ENCODE measurements at places on chromosomes 5 and 9.

- H3K4me3 ChIP-seq: peak overlapping the region; percentile 77
- H3K27me3 ChIP-seq: peaks cover 86% of the 10 kb centered on the region
- peak overlapping the region; percentile 12 for H3K27ac ChIP-seq
- H3K36me3 ChIP-seq: no peaks in the 10 kb centered on the region
Observed at GRCh38 chr5:111072949-111073682, 1.6 kb downstream of the TSLP start.

GRCh38 chr9:27499451-27499850 is 24.6 kb upstream of the IFNK start:
- peaks cover 5% of the 10 kb centered on the region for H3K36me3 ChIP-seq
- H3K4me1 ChIP-seq: peaks cover 1% of the 10 kb centered on the region

- peaks cover 10% of the 10 kb centered on the region for H3K36me3 ChIP-seq
- H3K4me3 ChIP-seq: no peak overlapping the region
- H3K4me1 ChIP-seq: no peaks in the 10 kb centered on the region
- H3K27ac ChIP-seq: no peak overlapping the region
- no peaks in the 10 kb centered on the region for H3K27me3 ChIP-seq
Observed at GRCh38 chr9:32413424-32413823, 29.0 kb downstream of the ACO1 start.

GRCh38 chr5:168612996-168613395 is 33.8 kb upstream of the PANK3 start:
- peaks cover 4% of the 10 kb centered on the region for H3K4me1 ChIP-seq
- DNase-seq: no peak
- no peak overlapping the region for H3K4me3 ChIP-seq

DNA sequence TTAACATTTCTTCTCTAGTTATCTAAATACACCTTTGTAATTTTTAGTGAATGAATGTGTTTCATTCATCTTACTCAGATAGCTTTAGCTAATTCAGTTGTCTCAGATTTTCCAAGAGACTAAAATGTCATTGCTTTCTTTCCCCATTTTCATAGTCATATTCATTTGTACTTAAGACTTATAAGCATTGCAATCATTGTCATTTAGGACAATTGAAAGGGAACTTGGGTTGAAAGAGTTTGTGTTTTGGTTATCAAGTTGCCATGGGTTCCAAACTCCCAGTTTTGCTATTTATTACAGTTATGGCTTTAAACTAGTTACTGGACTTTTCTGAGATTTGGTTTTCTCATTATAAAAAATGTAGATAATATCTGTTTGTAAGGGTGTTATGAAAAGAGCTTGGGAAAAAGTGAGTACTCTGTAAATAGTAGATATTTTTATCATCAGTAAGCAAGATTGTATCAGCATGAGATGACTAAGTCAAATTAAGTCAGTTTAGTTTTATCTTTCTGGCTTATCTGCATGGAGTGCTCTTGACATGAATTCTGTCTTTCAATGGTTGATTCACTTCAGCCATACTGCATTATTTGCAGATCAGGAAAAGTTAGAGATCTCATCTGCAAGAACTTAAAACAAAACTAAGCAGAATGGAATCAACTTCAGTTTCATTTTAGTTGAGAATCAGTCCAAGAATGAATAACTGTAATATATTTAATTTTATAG is 107.5 kb downstream of the PBX3 start:
- H3K36me3 ChIP-seq: no peaks in the 10 kb centered on the region
- peaks cover 13% of the 10 kb centered on the region for H3K4me1 ChIP-seq
- no peaks in the 10 kb centered on the region for H3K27me3 ChIP-seq
- H3K27ac ChIP-seq: no peak overlapping the region
- H3K4me3 ChIP-seq: no peak overlapping the region

GRCh38 chr5:92455011-92455410 is 1071.9 kb upstream of the ARRDC3 start:
- no peak for DNase-seq
- no peak overlapping the region for H3K4me3 ChIP-seq
- H3K27me3 ChIP-seq: no peaks in the 10 kb centered on the region
- no peak overlapping the region for H3K27ac ChIP-seq
- no peaks in the 10 kb centered on the region for H3K36me3 ChIP-seq

GRCh38 chr9:91516081-91516480 is 92.4 kb upstream of the NFIL3 start:
- H3K27ac ChIP-seq: no peak overlapping the region
- no peak for DNase-seq

GRCh38 chr9:14895806-14896205 is 14.4 kb downstream of the FREM1 start:
- H3K27me3 ChIP-seq: no peaks in the 10 kb centered on the region
- H3K36me3 ChIP-seq: peaks cover 1% of the 10 kb centered on the region
- H3K4me3 ChIP-seq: no peak overlapping the region

DNA sequence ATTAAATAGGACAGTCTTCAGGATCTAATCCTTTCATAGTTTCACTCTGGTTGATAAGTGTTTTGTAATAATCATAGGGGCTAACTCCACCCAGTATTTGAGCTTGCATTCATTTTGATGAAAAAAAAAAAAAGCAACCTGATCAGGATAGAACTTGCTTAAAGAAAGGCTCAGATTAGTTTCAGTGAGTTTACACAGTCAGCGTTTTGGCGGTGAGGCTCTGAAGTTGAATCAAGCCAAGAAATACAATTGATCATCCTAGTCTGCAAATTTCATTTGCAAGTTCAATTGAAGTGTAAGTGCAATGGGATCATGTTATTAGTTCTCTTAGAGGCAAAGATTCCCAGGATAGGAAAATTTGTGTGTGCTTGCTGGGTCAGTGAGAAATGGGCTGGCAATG is 159.7 kb upstream of the ELL2 start:
- H3K4me1 ChIP-seq: peaks cover 68% of the 10 kb centered on the region
- DNase-seq: no peak
- peak overlapping the region; percentile 57 for H3K27ac ChIP-seq
- no peaks in the 10 kb centered on the region for H3K36me3 ChIP-seq

DNA sequence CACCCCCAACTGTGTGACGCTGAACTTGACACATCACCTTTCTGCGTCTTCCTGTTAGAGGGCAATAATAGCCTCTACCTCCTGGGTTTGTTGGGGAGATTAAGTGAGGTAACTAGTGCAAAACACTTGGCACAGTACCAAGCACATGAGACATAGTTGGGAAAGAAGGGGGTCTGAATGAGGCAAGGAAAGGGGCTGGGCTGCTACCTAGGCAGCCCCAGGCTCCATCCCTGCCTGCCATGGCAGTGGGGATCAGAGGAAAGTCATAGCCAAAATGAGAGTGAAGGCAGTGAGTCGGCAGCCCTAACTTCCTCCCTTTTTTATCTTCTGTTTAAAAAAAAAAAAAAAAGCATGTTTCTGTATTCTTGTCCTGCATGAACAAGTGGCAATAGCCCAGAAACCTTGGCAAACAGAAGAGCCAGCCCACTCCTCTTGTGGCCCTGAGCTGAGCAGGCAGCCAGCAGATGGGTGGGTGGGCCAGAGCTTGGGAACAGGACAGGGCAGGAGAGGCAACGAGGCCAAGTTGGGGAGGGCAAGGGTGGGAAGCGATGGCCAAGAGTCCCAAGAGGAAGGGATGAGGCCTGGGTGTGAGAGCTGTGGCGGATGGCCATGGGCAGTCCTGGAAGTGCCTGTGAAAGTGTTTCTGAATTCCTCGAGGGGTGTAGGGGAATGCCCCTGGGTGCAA is 11.4 kb downstream of the CAMK2A start:
- H3K27me3 ChIP-seq: peaks cover 41% of the 10 kb centered on the region
- no peaks in the 10 kb centered on the region for H3K36me3 ChIP-seq
- no peaks in the 10 kb centered on the region for H3K4me1 ChIP-seq

DNA sequence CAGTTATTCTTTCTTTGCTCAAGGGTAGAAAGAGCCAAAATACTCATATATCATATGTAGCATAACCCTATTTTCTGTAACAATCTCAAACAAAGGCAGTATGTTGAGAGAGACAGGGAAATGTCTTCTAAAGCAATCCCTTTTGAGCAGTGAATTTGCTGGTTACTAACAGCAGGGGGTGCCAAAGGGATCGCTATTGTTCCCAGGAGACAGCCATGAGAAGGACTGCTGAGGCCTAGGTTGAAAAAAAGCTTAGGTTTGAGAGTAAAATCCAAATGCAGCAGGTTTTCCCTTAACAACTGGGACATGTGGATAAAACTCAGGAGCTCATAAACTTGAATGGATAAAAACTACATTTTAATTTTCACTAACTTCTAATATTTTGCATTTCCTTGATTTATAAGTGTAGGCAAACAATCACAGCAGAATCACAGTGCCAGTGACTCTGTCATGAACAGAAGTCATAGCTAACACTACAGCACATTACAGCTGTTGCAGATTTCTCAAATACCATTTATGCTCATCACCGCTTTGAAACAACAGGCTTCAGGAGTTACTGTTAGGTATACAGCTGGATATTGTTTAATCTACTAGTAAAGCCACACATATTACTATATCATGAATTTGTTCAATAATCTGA is 148.4 kb downstream of the MAPKAP1 start:
- H3K4me1 ChIP-seq: no peaks in the 10 kb centered on the region
- no peaks in the 10 kb centered on the region for H3K27me3 ChIP-seq
- no peak overlapping the region for H3K27ac ChIP-seq
- DNase-seq: peak; percentile 41
- H3K4me3 ChIP-seq: no peak overlapping the region
- peaks cover 4% of the 10 kb centered on the region for H3K36me3 ChIP-seq

DNA sequence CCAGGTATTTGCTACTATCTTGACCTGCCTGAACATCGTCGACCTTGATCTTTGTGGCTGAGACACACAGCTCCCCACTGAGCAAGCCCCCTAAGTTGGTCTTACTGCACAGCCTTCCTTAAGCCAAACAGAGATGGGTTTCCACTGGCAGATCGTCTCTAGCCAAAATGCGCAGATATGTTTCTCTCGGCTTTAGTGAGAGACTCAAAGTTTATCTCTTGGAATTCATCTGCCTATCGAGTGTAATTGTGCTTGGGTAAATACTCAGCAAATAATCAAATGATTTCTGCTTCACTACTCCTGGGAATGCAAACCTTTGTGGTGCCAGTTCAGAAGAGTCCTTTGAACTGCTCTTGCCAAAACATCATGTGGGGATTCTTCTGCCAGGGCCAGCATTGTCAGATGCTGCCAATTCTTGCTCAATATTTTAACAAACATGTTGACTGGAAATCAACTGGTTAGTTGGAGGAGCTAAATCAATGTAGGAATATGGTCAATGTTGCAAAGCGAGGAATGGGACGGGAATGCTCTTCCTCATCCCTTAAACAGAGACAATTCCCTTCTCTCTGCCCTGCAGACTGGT is 141.2 kb upstream of the SLC28A3 start:
- H3K27ac ChIP-seq: no peak overlapping the region
- H3K36me3 ChIP-seq: no peaks in the 10 kb centered on the region
- peaks cover 2% of the 10 kb centered on the region for H3K4me1 ChIP-seq
- H3K27me3 ChIP-seq: peaks cover 3% of the 10 kb centered on the region
- no peak for DNase-seq
- H3K4me3 ChIP-seq: no peak overlapping the region

- no peaks in the 10 kb centered on the region for H3K36me3 ChIP-seq
- H3K27ac ChIP-seq: peak overlapping the region; percentile 95
- DNase-seq: peak; percentile 40
- H3K27me3 ChIP-seq: peaks cover 2% of the 10 kb centered on the region
Observed at GRCh38 chr9:134328841-134329575, 2.8 kb downstream of the RXRA start.

- no peaks in the 10 kb centered on the region for H3K36me3 ChIP-seq
- no peak for DNase-seq
- H3K27ac ChIP-seq: no peak overlapping the region
- peaks cover 15% of the 10 kb centered on the region for H3K27me3 ChIP-seq
Observed at GRCh38 chr9:107044872-107045271, 181.9 kb downstream of the ZNF462 start.

DNA sequence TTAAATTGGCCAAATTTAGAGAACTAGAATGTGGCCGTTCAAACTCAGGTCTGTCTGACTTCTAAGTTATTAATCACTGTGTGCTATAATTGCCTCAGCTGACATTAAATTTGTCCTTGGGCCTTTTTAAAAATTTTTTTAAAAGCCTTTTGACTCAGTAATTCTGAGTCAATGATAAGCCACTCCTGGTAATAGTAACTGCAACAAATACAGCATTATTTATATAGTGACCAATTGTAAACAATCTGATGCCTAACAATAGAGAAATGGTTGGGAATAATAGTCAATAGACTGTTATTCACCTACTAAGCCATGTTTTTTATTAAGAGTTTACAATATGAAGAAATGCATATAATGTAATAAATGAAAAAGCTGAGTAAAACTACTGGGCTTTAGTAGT is 70.9 kb upstream of the FSD1L start:
- H3K4me3 ChIP-seq: no peak overlapping the region
- no peak for DNase-seq
- no peak overlapping the region for H3K27ac ChIP-seq
- H3K4me1 ChIP-seq: peaks cover under 1% of the 10 kb centered on the region
- peaks cover 21% of the 10 kb centered on the region for H3K36me3 ChIP-seq

DNA sequence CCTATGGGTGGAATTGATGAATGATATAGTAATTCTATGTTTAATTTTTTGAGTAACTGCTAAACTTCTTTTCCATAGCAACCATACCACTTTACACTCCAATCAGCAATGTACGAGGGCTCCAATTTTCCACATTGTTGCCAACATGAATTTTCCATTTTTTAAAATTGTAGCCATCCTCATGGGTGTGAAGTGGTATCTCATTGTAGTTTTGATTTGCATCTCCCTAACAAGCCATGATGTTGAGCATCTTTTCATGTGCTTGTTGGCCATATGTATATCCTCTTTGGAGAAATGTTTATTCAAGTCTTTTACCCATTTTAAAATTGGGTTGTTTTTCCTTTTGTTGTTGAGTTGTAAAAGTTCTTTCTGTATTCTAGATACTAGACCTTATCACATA is 48.9 kb downstream of the TMOD1 start:
- no peak for DNase-seq
- H3K27me3 ChIP-seq: no peaks in the 10 kb centered on the region
- peaks cover 8% of the 10 kb centered on the region for H3K36me3 ChIP-seq
- no peak overlapping the region for H3K4me3 ChIP-seq
- no peak overlapping the region for H3K27ac ChIP-seq
- no peaks in the 10 kb centered on the region for H3K4me1 ChIP-seq

- no peak overlapping the region for H3K27ac ChIP-seq
- no peaks in the 10 kb centered on the region for H3K36me3 ChIP-seq
- no peaks in the 10 kb centered on the region for H3K27me3 ChIP-seq
- no peak for DNase-seq
- H3K4me3 ChIP-seq: no peak overlapping the region
Observed at GRCh38 chr9:35353731-35354365, 136.1 kb upstream of the RUSC2 start.

GRCh38 chr5:83570916-83571315 is 99.4 kb downstream of the VCAN start:
- peaks cover 10% of the 10 kb centered on the region for H3K4me1 ChIP-seq
- H3K36me3 ChIP-seq: peaks cover 60% of the 10 kb centered on the region
- H3K27ac ChIP-seq: no peak overlapping the region
- DNase-seq: no peak
- no peak overlapping the region for H3K4me3 ChIP-seq

- no peak overlapping the region for H3K4me3 ChIP-seq
- DNase-seq: no peak
- peaks cover 12% of the 10 kb centered on the region for H3K36me3 ChIP-seq
- no peaks in the 10 kb centered on the region for H3K27me3 ChIP-seq
Observed at GRCh38 chr5:1494780-1495524, 28.8 kb downstream of the LPCAT1 start.

GRCh38 chr5:6360323-6361072 is 17.8 kb downstream of the MED10 start:
- no peaks in the 10 kb centered on the region for H3K36me3 ChIP-seq
- H3K4me3 ChIP-seq: no peak overlapping the region
- H3K27ac ChIP-seq: no peak overlapping the region
- peaks cover 4% of the 10 kb centered on the region for H3K4me1 ChIP-seq

GRCh38 chr9:108603141-108603540 is 252.6 kb downstream of the ACTL7B start:
- H3K27ac ChIP-seq: no peak overlapping the region
- no peak for DNase-seq
- no peaks in the 10 kb centered on the region for H3K36me3 ChIP-seq
- no peaks in the 10 kb centered on the region for H3K4me1 ChIP-seq
